ENCODE measurements at places on chromosomes 7 and 10.

DNA sequence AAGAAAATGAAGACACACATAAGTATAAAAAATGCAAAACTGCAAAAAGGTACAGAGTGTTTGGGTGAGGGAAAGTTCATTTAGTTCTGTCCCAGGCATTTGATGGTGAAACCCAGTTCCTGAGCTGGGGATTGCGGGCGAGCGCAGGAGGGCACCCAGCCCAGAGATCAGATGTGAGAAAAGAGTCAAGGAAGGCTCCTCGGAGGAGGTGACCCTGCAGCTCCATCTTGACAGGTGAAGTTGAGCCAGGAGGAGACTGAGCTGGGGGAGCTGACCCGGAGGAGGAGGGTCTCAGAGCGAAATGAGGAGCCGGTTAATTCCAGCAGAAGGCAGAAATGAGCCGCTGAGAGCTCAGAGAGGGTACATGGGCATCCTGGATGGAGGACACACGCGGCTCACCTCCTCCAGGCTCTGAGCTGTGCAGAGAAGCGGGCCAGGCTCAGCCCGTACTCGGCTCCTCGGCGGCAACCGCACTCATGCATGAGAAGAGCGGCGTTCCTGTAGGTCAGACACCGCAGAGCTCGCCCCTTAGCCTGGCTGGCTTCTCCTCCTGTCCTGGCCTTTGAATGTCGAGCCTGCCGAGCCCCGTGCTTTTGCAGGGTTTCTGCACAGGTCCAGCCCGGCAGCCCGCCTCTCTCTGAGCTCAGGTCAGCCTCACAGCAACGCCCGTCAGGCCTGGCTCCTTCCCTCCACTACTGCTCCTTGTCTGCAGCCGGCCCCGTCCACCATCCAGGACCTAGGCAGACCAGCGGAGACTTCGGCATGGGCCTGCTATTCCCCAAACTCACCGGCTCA, 9.5 kb upstream of the RAMP3 start:
- no peak for DNase-seq

DNA sequence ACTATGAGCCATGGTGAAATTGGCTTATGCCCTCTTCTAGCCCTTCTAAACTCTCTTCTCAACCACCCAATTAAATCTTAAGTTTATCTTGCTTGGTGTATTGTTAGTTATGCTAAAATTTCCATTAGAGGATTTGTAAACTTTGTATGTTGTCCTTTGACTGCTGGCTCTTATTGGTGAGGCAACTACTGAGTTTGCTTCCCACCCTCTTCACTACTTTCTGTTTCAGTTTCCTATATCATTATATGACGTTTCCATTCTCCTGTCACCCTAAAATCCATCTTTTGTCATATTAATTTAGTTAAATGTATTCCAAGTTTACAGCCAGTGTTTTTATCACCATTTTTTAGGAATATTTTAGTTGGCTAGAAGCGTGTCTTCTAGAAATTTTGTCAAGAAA, 80.9 kb upstream of the VWC2 start:
- no peak for DNase-seq

GRCh38 chr7:95238252-95238943, 85.9 kb downstream of the PON1 start:
- DNase-seq = no peak

GRCh38 chr10:101676565-101676964, 18.4 kb downstream of the FBXW4 start:
- DNase-seq = no peak

DNA sequence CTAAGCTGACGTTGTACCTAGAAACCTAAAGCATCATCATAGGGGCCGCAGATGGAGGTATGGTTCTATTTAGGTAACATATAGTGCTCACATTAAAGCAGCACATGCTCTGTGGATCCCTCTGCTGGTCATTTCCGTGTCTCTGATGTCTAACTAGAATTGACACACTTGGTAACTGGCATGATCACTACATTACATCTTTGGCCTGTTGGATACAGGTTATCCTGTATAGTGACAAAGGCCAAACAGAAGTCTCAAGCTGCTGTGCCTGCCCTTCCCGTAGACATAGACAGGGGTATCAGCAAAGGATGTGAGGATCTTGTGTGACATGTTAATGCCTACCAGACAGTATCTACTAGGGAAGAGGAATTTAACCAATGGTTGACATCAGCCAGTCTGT, 51.2 kb downstream of the KIF5B start:
- DNase-seq = peak; percentile 7

DNA sequence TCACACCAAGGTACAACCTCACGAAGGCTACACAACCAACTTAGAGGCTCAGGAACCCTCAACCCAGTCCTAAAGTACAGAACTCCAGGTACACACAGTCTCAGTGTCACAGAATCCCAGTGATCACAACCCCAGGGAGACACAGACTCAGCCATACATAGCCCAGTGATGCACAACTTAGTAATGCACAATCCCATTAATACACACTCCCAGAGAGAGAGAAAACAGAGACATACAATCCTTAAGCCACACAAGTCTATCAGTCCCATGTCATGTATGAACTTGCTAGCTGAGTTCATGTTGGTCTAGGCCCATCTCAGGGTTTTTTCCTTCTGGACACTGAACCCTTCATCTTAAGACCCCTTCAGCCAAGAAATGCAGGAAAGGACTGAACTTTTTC, 4.6 kb downstream of the KCNIP2 start:
- DNase-seq = no peak

- no peak for DNase-seq
Measured at GRCh38 chr10:28276384-28276783, 26.5 kb downstream of the MPP7 start.

DNA sequence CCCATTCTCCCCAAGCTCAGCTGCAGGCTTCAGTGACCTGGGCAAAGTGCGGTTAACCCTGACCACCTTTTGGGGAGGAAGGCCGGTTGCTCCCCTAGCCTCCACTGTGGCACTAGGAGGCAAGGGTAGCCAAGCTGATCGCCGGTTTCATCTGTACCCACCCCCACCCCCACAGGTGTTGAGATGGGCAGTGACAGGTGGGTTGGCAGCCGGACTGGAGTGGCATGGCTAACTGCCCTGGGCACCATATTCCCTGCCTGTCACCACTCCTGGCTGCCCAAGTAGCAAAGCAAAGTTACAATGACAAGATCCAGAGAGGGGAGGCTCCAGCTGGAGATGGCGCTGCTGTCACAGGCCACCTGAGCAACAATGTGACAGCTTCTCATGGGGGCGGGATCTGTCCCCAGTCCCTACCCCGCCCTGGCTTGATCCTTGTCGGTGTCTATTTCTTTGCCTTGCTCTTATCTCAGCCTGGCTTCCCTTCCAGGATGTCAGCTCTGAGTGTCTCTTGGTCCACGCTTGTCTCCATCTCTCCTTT, 27.0 kb upstream of the BMS1 start:
- no peak for DNase-seq

GRCh38 chr7:111384065-111384891, 178.0 kb downstream of the IMMP2L start:
- DNase-seq = no peak

Measured in stimulated activated CD4-positive, alpha-beta T cell treated with anti-CD3 and anti-CD28 coated beads, Interleukin-15, amount 100 ng/mL, for 48 hours (primary cell).